ENCODE measurements at places on chromosomes 6 and 20. TPM values are rescaled to one million over a fixed set of nuclear protein-coding genes. Genes with fewer than 3 reads are reported as not detected.

VSTM2L gene
- 0.66 TPM for total RNA-seq

FAM110A gene
- 4.9 TPM for total RNA-seq

PGC gene
- total RNA-seq, result not detected

GGTLC1 gene
- total RNA-seq, result not detected

RIPPLY2 gene
- 0.87 TPM for total RNA-seq

LRRN4 gene
- not detected for total RNA-seq

ZBTB12 gene
- 8.1 TPM for total RNA-seq

SLC12A5 gene
- total RNA-seq, result under 0.01 TPM

CLVS2 gene
- 0.12 TPM for total RNA-seq

PACRG gene
- total RNA-seq, result 0.33 TPM

CST2 gene
- total RNA-seq, result not detected

GPX5 gene
- total RNA-seq, result not detected

HDGFL1 gene
- total RNA-seq, result not detected

TREML2 gene
- not detected for total RNA-seq

RIN2 gene
- total RNA-seq, result 58.7 TPM

CPNE5 gene
- total RNA-seq, result under 0.01 TPM

CD24 gene
- 1.2 TPM for total RNA-seq

C6orf132 gene
- 1.5 TPM for total RNA-seq

LY6G6C gene
- total RNA-seq, result not detected

FAM83B gene
- total RNA-seq, result 0.12 TPM

PRICKLE4 gene
- not detected for total RNA-seq

SLPI gene
- not detected for total RNA-seq

MYCT1 gene
- under 0.01 TPM for total RNA-seq

TFAP2C gene
- 9.5 TPM for total RNA-seq

NTSR1 gene
- total RNA-seq, result 3.1 TPM

TRERF1 gene
- total RNA-seq, result 7.2 TPM

ENPP1 gene
- 31.9 TPM for total RNA-seq

MPIG6B gene
- not detected for total RNA-seq

KCNK5 gene
- total RNA-seq, result under 0.01 TPM

SEC63 gene
- total RNA-seq, result 41.7 TPM

HAO1 gene
- not detected for total RNA-seq

MLN gene
- total RNA-seq, result not detected

Data from uterine smooth muscle cell (primary cell).